Astrocyte (in vitro differentiated cells and primary cell): ENCODE measurements at places on chromosomes 2 and 18.
A peak's percentile ranks its signal among the peaks of the same experiment; 100 is the strongest.

- peak; percentile 37 for DNase-seq
Observed at GRCh38 chr2:163595028-163595427, 140.8 kb downstream of the FIGN start.

- no peak for DNase-seq
Observed at GRCh38 chr18:57431467-57432080, 3.6 kb upstream of the ONECUT2 start.

- DNase-seq = no peak
Observed at GRCh38 chr18:46449033-46449432, 208.0 kb downstream of the LOXHD1 start.

- no peak for DNase-seq
Observed at GRCh38 chr2:101946372-101947039, 45.3 kb upstream of the IL1R2 start.

DNA sequence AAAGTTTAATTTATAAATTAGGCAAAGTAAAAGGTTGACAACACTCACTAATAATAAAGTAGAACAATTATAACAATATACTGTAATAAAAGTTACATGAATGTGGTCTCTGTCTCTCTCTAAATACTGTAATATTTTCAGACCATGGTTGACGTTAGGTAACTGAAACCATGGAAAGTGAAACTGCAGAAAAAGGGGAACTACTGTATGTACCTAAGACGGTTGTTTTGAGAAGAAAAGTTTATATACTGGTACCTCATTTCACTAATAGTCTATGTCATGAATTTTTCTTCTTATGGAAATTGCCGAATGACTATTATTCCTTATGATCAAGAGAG, 166.7 kb upstream of the ZNF521 start:
- no peak for DNase-seq

DNA sequence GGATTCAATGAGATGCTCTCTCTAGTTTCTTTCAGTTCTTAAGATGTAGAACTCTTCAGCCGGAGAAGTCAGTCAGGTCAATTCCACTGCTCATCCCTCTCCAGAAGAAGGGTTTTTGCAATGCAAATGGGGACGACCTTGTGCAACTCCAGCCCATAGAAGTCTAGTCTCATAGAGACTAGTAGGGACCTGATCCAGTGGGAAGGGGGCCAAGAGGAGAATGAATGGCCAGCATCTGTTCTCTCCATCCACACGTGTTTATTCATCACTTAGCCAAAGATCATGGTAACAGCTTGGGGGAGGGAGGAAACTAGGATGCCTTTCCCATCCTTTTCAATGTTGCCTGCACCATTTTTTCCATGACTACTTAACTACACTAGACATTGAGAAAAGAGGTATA, 120.2 kb downstream of the LAMA3 start:
- DNase-seq = no peak

- no peak for DNase-seq
Observed at GRCh38 chr2:57693965-57694364, 352.6 kb upstream of the VRK2 start.

GRCh38 chr2:9247177-9247576, 40.6 kb downstream of the ASAP2 start:
- DNase-seq = no peak

- DNase-seq = no peak
Observed at GRCh38 chr18:13530033-13530878, 196.1 kb downstream of the FAM210A start.

GRCh38 chr2:48066000-48066399, 159.7 kb upstream of the FBXO11 start:
- no peak for DNase-seq

GRCh38 chr2:67066782-67067181, 330.4 kb upstream of the ETAA1 start:
- DNase-seq = no peak

DNA sequence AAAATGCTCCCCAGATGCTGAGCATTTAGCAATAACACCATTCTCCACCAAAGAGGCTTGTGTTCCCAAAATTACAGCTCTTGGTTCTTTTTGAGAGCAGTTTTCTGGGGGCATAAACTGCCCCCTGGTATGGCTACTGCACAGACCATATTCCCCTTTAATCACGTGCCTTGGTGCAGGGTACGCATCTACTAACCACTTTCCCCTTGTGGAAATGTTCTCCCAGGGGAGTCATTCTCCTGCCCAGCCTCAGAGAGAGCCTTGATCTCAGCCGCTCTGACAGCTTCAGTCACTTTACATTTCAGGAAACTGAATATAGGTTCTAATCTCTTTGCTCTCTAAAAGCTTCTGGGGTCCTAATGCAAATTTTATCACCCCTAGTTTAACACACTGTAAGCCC, 44.7 kb upstream of the EML6 start:
- no peak for DNase-seq

DNA sequence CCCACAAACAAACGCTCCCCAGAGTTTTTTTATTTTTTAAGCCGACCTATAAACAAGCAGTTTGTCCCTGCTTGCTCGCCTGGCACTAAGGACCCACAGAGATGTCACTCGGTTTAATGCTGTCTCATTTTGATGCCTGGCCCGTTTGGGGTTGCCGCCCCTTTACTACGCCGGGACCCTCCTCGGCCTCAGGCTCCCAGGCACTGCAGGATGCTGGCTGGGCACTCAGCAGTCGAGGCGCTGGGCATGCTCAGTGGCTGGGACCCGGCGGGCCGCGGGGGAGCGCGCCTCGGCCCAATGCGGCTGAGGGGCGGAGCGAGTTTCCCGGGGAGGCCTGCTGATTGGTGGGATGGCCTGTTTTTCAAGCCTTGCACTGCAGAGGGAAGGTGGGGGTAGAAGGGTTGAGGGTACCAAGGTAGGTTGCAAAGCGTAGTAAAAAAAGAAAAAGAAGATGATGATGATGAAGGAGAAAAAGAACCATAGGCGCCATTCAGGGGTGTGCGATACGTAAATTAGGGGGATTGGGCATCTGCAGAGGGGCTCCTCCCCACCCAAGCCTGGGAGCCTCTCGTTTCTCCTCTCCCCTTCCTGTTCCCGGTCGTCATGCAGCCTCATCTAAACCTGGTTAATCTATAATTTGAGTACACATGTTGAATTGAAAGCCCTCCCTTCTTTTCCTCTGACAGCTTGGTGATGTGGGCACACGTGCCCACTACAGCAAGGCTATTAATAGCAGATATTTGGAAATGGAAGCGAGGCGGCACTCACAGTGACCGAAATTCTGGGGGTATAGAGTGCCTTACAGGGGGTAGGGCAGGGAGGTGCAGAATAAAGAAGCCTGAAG, 1.5 kb upstream of the IRS1 start:
- DNase-seq = peak; percentile 67

- no peak for DNase-seq
Observed at GRCh38 chr18:12060182-12060870, 33.3 kb upstream of the ANKRD62 start.

DNA sequence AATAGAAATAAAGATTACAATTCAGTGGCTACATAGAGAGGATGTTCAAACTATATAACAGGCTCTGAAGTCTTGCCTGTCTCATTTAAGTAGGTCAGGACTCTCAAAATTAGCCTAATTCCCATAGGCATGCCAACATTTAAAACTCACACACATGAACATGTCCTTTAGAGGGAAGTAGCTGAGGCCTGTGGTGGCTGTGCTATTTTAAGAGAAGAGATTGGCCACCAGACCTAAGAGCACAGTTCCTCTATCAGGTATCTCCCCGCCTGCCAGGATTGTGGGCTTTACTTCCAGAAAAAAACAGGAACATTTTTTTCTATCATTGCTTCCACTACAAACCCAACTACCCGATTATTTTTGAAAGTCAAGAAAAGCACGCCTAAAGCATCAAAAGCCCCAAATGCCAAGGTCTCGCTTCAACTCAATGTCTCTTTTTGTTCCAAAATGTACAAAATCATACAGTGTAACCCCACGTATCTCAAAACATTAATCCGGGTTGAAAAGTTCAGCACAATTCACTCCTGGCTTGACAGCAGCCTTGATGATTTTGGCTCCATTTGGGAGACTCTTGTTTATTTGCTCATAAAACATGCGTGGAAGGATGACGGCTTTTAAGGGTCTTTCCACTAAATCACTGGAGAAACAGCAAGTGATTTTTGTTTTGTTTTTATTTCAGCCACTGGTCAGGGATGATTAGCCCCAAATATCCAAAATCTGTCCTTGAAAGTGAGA, 15.3 kb downstream of the FHL2 start:
- DNase-seq = no peak

GRCh38 chr2:36780231-36780839, 83.8 kb downstream of the VIT start:
- DNase-seq = peak; percentile 41

- no peak for DNase-seq
Observed at GRCh38 chr18:24731981-24732380, 271.5 kb downstream of the HRH4 start.

GRCh38 chr2:203080447-203081045, 65.9 kb downstream of the NBEAL1 start:
- DNase-seq = no peak

DNA sequence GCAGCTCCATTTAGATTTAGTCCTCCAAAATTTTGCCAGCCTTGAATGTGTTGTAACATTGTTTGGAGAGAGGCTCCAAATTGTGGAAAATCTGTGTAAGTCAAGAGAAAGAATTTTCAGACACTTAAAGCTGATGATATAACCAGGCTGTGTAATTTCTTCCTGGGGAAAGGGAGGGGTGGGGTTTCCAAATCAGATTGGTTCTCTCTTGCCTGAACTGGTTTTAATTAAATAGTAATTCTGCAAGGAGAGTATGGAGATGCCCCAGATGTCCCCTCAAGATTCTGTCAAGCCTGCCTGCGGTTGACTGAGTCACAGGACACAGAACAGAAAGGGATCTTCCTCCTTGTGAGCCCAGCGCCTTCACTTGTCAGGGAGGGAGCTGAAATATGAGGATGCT, 54.5 kb downstream of the C18orf63 start:
- DNase-seq = no peak

DNA sequence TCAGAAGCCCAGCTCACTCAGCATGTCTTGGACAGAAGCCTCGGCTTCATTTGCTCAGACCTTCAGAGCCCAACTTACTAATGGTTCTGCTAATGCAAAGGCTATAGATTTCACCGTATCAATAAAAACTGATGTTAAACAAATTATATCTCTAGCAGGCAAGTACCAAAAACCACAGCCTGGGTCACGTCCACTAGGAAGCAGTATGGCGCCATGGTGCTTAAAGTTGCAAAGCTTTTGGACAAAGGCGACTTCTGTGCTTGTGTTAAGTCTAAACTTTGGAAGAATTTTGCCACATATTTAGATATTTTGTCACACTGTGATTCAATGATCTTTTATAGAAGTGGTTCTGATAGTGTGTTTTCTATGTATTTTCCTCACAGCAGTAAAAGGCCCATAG, 276.8 kb upstream of the PARD3B start:
- DNase-seq = no peak

DNA sequence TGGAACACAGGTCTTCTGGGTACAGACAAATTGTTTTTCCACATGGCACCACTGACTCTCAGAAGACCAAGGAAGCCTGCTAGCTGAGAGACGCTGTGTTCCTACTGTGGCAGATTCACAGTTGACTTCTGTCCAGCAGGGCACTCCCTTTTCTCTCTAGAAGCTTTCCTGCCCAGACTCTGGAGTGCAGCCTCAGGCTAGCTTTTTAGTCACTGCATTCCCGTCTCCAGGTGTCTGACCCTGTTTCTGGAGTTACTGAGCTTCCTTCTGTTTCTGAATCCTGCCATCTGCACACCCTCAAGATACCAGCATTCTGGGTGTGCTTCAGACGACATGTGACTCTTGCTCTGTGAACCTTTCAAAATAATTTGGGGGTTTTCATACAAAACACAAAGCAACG, 125.1 kb downstream of the TMEM200C start:
- no peak for DNase-seq

- DNase-seq = peak; percentile 50
Observed at GRCh38 chr2:44130441-44130840, 38.2 kb upstream of the PPM1B start.

GRCh38 chr18:67260841-67261240, 255.7 kb downstream of the DSEL start:
- peak; percentile 48 for DNase-seq

GRCh38 chr2:147051248-147051647, 793.6 kb upstream of the ACVR2A start:
- no peak for DNase-seq

DNA sequence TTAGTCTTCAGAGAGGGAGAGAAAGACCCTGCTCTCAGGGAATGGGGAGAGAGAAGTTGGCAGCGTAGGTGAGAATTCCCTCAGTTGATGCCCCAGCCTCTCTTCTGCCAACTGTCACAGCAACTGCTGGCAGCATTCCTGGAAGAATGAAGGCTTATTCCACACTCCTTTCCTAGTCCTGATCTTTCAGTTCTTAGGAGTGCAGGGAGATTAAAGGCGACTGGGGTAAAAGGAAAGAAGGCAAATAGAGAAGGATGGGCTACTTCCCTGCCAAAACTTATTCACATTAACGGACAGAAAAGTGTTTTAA, 65.9 kb upstream of the ACAA2 start:
- DNase-seq = no peak

GRCh38 chr2:168642873-168643272, 159.6 kb upstream of the NOSTRIN start:
- DNase-seq = no peak

DNA sequence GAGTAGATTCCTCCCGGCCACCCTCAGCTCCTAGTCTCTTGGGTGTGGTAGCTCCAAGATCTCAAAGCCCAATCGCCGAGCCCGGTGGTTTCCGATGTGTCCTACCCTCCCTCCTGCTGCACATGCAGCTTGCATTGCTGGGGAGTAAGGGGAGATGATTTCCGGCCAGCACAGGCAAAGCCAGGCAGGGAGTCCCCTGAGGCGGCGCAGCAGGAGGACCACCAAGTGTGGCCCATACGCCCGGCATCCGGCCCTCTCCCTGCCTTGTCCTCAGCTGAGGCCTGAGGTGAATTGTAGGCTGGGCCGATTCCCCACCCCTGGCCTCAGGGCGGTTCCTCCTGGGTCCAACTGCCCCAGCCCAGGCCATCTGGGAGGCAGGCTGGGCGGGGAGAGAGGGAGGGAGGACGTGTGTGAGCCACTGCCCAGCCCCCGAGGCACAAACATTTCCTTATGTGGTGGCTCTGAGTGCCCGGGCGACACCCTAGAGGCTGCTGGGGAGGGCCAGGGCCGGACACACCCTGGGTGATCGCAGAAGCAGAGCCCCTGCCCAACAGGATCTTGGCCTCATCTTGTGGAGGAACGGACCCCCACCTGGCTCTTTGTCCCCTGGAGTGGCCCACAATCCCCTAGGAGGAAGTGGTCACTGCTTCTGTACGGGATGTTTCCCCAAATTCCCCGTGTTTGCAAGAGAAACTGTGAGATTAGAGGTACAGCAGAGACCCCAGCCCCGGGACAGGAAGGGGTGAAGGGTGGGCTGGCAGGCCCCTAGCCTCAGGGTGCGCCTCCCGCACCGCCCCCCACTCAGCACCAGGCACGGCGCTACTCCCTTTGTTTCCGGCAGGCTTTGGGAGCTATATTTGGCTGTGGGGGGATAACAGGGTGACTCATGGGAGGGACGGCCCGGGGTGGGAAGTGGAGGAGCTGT, 41.9 kb upstream of the PTMA start:
- peak; percentile 74 for DNase-seq

DNA sequence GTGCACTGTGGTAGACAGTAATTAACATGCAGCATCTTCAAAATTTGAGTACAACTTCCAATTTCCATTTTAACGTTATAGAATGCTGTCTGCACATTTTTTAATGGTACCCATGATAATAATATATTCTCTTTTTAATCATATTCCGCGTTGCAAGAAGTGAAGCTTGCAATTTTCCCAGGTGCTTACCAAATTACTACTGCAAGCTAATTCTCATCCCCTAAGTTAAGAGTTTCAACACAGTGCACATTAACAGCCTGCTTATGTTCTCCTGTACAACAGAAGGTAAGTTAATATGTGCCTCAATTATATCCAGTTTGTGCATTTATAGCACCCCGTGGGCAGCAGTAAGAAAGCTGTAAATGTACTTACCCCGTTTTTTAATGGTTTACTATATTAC, 132.9 kb downstream of the CBLN2 start:
- no peak for DNase-seq

GRCh38 chr18:3380384-3380961, 69.5 kb upstream of the TGIF1 start:
- DNase-seq = peak; percentile 36
